Spinal cord (tissue), 10 donors: ENCODE measurements at places on chromosomes 16 and 17. TPM values are rescaled to one million over a fixed set of nuclear protein-coding genes. Genes with fewer than 3 reads are reported as not detected.

PLLP gene
- polyA plus RNA-seq = 37.6 TPM

LDHD gene
- polyA plus RNA-seq = 8.1 TPM

IL21R gene
- polyA plus RNA-seq = 0.93 TPM

CRYM gene
- polyA plus RNA-seq = 4.3 TPM

RNF157 gene
- polyA plus RNA-seq = 194 TPM

RAPGEFL1 gene
- polyA plus RNA-seq = 53.0 TPM

RAB11FIP3 gene
- 89.3 TPM for polyA plus RNA-seq

MAFG gene
- 24.2 TPM for polyA plus RNA-seq

FOXO3B gene
- polyA plus RNA-seq = 2.9 TPM

MYOCD gene
- 0.40 TPM for polyA plus RNA-seq

DPEP3 gene
- polyA plus RNA-seq = 0.22 TPM

ARHGAP44 gene
- polyA plus RNA-seq = 22.3 TPM

PTGES3L gene
- polyA plus RNA-seq = 8.2 TPM

WBP2 gene
- 211 TPM for polyA plus RNA-seq

C17orf50 gene
- polyA plus RNA-seq = 1.6 TPM

KRT20 gene
- polyA plus RNA-seq = not detected

TXNDC17 gene
- polyA plus RNA-seq = 67.7 TPM

NAA38 gene
- polyA plus RNA-seq = 103 TPM

PLA2G10 gene
- polyA plus RNA-seq = not detected

SEZ6L2 gene
- 155 TPM for polyA plus RNA-seq

CACNG3 gene
- 18.3 TPM for polyA plus RNA-seq

AARSD1 gene
- polyA plus RNA-seq = 91.2 TPM

ARMC7 gene
- polyA plus RNA-seq = 12.5 TPM

CAVIN1 gene
- polyA plus RNA-seq = 57.1 TPM

DHX58 gene
- 7.6 TPM for polyA plus RNA-seq

TMEM204 gene
- 8.3 TPM for polyA plus RNA-seq

EPN3 gene
- 3.7 TPM for polyA plus RNA-seq

SDR42E2 gene
- polyA plus RNA-seq = 1.6 TPM

C16orf46 gene
- 4.4 TPM for polyA plus RNA-seq

SRCIN1 gene
- polyA plus RNA-seq = 79.4 TPM

MT1A gene
- polyA plus RNA-seq = not detected

PIRT gene
- polyA plus RNA-seq = 10.5 TPM

TP53TG3C gene
- 0.65 TPM for polyA plus RNA-seq

TEKT3 gene
- polyA plus RNA-seq = 3.6 TPM

LRRC36 gene
- 10.9 TPM for polyA plus RNA-seq
